ENCODE measurements at places on chromosomes 1 and 21. TPM values are rescaled to one million over a fixed set of nuclear protein-coding genes. Genes with fewer than 3 reads are reported as not detected.
A peak's percentile ranks its signal among the peaks of the same experiment; 100 is the strongest.

PEAR1 gene
- 74.7 TPM for total RNA-seq

KISS1 gene
- total RNA-seq = not detected

CGN gene
- total RNA-seq = 2.0 TPM

MAB21L3 gene
- total RNA-seq = not detected

LINGO4 gene
- total RNA-seq = not detected

DNA sequence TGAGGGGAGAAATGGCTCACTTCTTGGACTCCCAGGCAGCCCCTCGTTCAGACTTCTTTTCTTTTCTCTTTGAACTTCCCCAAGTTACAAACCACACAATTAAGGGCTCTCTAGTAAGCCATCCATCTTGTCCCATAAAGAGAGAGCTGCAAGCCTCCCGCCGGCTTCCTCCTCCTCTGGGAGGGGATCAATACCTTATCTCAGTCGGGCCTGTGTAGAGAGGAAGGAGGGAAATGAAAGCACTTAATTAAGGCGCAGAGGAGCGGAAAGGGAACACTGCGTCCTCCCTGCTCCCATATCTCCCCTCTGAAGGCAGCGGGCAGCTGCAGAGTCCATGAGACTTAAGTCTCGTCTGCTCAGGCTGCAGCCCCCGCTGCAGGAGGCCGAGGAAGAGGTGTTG lies 112.6 kb upstream of the CSF3R start:
- no peak for DNase-seq

DNA sequence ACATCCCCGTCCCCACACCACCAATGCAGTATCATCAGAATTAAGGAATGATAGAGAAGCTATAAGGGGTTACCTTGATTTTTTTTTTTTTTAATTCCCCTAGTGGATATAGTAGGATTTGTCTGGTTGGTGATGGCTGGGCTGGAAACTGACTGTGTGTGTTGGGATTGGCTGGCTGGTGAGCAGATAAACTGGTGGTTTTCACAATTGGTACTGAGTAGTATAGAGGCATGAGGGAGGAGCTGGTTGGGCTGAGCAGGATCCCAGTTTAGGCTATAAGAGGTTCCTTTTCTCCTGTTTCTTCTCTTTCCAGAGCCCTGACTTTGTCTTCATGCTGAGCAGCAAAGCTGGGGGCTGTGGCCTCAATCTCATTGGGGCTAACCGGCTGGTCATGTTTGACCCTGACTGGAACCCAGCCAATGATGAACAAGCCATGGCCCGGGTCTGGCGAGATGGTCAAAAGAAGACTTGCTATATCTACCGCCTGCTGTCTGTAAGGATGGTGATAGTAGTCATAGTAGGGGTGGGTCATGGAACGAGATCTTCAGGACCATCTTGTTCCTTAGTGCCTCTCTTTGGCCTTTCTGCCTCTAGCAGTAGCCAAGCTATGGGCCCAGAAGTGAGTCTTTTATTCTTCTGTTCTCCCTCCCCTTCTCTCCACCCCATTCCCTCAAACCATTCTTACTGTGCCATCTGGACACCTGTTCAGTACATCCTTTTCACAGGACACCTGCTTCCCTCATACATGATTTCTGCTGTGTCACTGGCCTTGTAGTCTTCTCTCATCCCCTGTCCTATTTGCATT lies 26.9 kb downstream of the RAD54L start:
- no peak for DNase-seq

GRCh38 chr1:77126307-77126706 lies 92.9 kb downstream of the PIGK start:
- DNase-seq = no peak

DNA sequence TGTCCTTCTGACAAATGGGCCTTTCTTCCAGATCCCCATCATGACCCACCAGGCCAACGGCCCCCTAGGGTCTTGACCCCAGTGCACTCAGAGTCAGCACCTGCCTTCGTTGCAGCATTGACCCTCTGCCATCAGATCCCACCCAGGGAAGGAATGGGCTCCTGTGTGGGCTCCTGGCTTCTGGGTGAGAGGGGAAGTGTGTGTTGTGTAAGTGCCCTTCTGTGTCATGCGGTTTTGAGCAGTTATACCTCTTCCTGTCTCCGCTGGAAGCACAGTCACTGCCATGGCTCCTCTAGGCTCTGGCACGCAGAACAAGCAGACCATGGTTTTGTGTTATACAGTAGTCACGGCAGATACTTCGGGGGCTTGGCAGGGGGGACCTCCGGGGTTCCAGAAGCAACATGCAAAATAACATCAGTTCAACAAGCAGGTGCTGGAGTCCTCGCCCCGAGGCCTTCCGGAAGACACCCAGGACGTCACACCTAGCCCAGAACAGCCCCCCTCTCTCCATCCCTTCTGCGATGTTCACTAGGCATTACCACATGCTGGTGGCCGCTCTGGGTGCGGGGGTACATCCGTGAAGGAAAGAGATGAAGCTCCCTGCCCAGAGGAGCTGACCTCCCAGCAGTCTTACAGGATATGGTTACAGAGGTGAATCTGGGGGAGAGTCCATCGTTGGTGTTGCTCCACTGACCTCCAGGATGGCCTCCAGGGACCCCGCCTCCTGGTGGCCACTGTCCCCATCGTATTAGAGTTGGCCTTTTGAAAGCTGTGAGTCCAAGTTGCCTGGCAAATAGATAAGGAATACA lies 17.4 kb upstream of the KCNAB2 start:
- no peak for DNase-seq

DNA sequence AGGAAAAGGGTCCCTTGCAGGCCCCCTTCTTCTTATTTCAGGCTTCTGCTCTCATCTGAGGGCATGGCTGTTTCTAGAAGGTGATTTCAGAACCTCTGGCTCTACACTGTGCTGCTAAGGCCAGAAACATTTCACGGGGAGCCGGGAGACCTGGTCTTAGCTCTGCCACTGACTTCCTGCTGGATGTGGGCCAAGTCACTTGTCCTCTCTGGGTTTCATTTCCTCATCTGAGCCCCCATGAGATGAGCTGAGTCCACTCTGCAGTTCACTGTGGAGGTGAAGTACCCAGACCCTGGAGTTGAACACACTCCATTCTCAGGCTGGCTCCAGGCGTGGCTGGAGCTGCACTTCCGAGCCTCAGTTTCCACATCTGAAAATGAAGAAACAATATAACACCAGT lies 2.1 kb downstream of the PADI1 start:
- peak; percentile 75 for DNase-seq

All from sciatic nerve (tissue), 2 donors.